ENCODE measurements at places on chromosomes 4 and X.

DNA sequence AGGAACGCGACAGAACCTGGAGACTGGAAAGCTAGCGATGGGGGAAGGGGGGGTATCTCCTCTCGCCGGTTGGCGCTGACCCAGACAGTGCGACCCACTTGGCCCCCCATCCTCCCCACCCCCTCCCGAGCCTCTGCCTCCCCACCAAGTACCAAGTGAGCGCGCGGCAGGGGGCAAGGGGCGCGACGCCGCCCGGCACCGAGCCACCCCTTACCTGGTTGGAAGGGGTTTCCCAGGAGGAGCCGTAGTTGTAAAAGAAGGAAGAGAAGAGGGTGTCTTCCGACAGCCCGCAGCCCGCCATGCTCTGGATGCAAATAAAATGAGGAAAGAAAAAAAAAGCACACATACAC is 112.2 kb downstream of the DHX15 start:
- DNase-seq, result no peak

DNA sequence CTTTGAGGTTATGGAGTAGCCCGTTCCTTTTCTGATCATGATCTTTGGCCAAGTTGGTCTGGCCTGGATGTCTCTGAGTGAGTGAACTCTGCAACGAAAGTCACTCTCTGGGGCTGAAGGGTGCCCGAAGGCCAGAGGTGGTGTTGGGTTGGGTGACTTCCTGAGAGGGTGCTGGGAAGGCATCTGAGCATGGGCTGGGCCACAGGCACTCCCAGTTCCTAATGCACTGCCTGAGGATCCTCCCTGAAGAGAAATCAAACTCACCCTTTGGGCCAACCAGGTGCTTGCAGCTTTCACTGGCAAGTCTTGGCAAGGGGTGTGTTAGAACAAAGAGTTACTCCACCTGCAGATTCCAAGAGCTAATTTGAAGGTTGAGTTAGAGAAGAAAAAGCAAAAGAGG is 66.4 kb upstream of the SCML1 start:
- DNase-seq, result no peak

- no peak for DNase-seq
Measured at GRCh38 chrX:28639451-28639850, 52.2 kb downstream of the IL1RAPL1 start.

DNA sequence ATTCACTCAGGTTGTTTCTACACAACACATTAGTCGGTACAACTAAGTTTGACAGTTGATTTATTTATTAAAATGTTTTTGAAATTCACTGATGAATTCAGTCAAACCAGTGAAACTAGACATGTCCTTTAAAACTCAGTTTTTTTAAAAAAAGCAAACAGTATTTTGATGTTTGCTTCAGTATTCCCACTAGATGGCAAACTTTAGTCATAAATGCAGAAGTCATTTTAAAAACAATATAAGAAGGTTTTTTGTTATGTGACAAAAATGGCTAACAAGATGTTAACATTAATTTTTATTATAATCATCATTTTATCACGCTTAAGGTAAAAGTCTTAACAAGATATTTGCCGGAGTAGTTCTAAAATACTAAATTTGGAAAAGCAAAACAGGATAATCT is 1337.8 kb upstream of the DIAPH2 start:
- no peak for DNase-seq

DNA sequence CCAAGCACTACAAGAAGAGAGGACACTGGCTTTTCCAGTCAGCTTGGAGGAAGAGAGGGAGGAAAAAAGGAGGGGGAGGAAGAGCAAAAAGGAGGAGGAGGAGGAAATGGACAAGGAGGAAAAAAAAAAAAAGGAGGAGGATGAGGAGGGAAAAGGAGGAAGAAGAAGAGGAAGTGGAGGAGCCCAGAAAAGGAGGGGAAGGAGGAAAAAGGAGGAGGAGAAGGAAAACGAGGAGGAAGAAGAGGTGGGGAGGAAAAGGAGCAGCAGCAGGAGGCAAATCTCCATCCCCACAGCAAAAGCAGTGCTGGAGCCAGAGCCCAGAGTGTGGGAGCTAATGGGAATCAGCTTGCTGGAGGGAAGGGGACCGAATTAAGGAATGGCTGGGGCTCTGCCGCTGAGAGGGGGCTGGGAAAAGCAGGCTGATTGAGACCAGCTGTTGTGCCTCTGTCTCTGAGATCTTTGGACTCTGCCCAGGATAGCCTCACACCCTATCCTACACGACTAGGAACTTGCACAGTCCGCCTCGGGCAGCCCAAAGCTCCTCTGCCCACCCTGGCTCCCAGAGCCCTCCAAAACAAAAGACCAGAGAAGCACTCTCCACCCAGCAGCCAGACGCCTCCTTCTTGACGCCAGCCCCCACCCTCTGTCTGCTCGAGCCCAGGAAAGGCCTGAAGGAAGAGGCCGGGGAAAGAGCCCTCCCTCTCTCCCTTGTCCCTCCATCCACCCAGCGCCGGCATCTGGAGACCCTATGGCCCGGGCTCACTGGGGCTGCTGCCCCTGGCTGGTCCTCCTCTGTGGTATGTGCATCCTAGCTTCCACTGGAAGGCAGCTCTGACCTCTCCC is at the start of gene XPNPEP2:
Gene XPNPEP2, plus strand, starts transcription at position 514 of the 843 bp plus-strand sequence. Its CDS starts 235 bp downstream, at position 749.
- DNase-seq, result no peak

DNA sequence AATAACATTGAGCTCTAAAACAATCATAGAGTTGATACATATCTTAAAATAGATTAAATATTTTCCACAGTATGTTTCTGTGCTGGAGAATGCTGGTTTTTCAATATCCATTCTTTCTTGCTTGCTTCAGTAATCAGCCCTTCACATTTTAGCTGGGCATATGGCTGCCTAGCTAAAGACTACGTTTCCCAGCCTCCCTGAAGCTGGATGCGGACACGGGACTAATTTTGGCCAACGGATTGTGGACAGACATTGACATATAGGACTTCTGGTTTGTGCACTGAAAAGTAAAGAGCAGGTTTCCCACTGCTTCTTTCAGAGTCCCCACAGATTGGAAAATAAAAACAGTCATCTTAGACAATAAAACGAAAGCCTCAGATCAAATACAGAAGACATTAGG is 97.3 kb downstream of the COL25A1 start:
- no peak for DNase-seq

- no peak for DNase-seq
Measured at GRCh38 chrX:68416592-68416991, 16.7 kb downstream of the OPHN1 start.

DNA sequence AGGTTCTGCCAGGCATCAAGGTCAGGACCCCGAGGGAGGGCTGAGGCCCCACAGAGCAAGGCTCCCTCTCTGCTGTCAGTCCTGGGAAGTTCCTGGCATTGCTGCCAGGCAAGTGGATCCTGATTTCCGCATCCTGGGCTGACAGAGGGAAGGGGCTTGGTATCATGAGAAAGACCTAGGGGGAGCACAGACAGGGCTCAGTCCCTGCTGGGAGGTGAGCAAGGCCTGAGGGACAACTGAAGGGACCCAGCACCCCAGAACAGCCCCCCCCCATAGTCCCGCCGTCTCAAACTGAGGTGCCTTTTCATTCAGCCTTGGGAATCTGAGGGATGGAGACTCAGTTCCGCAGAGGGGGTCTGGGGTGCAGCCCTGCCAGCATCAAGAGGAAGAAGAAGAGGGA is 971 bp downstream of the MAGEA11 start:
- no peak for DNase-seq

DNA sequence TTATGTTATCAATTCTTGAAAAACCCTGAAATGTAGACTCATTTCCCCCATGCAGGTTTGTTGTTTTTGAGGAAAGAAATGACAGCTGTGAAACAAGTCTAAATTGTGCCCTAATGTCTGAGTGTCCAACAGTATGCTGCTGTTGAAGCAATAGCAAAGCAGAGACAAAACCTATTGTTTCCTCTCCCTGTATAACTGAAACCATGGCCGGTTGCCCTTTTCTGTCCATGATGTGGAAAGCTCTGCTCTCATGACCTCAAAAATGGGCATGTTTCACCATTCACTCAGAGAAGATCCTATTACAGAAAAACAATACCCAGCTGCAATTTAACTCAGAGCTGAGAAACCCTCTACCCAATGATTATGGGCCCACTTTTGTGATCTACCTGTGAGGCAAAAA is 312.6 kb upstream of the FTHL17 start:
- no peak for DNase-seq

GRCh38 chrX:134886002-134886596 is 104.7 kb upstream of the SMIM10 start:
- DNase-seq, result no peak

DNA sequence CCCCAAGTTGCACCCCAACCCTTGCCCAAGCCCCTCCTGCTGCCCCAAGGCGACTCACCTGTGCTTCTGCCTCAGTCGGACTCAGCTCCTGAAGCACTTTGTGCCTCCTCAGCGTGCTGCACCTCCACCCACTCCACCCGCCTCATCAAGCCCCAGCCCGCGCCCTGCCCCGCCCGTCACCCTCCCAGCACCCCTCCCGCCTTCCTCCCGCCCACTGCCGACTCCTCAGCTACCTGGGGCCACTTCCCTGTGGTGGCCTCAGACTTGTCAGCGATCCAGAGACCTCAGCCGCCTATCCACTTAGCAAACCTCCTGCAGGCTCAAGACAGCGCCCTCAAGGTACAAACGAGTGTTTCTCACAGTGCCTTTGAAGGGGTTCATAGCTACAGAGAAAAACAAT is 19.6 kb upstream of the IQCM start:
- no peak for DNase-seq

- DNase-seq, result no peak
Measured at GRCh38 chrX:123695242-123695641, 37.6 kb downstream of the THOC2 start.

- no peak for DNase-seq
Measured at GRCh38 chr4:23500894-23501449, 388.9 kb downstream of the PPARGC1A start.

DNA sequence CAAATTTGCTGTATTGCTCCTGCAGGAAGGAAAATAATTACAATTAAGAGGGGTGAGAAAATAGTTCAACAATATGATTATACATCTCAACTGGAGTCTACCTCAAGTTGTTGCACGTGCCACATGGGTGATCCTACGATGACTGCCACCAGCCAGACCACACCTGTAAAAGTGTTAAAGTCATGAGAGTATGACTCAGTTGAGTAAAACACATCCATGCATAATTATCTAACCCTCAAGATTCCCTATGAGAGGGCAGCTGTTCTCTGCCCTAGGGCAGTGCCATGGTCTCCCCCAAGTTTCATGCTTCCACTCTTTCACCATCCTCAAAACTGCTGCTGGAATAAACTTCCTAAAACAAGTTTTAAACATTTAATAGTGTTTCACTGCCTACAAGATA is 44.1 kb downstream of the QRFPR start:
- no peak for DNase-seq

GRCh38 chr4:101277671-101278070 is 69.7 kb downstream of the PPP3CA start:
- no peak for DNase-seq

- DNase-seq, result no peak
Measured at GRCh38 chr4:140861359-140862176, 105.4 kb upstream of the TBC1D9 start.

- DNase-seq, result no peak
Measured at GRCh38 chrX:48487362-48487798, 11.4 kb downstream of the FTSJ1 start.

GRCh38 chrX:16910376-16910775 is 36.1 kb upstream of the REPS2 start:
- no peak for DNase-seq

GRCh38 chrX:150693725-150694574 is 754 bp downstream of the MTMR1 start:
- peak; percentile 81 for DNase-seq

DNA sequence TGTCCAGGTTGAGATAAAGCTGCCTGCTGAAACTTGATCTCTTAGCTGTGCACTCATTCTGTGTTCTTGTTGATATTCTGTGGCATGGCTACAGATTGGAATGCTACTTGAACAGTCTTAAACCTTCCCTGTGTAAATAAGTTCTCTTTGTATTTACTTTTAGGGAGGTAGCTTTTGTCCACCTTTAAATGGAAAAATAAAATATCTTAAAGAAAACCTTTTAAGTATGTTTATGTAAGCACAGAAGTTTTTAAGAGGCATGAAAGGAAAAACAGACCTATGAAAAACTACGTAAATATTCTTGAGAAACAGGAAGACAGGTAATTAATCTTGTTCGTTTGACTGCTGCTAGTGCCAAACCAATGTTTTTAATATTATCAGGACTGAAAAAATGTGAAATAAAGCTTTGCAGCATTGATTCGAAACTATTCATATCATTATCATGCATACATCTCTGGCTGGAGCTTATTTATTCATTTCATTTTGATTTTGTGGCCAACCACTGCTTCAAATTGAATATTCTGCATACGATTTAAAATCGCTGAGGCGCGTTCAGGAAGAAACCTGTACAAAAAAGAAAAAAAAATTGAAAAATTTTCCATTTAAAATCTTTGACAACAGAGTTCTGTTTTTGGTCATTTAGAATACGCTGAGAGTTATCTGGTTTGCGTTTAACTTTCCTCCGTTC is 17.8 kb downstream of the HSD17B13 start:
- no peak for DNase-seq

DNA sequence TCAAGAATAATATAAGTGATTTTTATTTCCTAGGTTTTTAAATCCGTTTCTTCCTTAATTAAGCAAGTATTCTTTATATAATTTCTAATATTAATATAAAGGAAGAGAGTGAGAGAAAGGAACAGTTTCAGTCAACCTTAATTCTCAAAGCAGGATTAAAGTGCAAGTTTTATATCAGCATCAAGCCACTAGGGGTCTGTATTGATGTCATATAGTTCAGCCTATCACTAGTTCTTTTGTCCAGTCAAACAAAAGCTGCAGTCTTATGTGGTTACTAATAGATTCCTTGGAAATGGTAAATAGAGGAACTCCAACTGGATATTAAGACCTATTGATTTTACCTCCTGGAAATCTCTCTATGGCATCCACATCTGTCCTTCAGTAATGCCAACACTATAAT is 82.0 kb downstream of the NAP1L3 start:
- DNase-seq, result no peak

DNA sequence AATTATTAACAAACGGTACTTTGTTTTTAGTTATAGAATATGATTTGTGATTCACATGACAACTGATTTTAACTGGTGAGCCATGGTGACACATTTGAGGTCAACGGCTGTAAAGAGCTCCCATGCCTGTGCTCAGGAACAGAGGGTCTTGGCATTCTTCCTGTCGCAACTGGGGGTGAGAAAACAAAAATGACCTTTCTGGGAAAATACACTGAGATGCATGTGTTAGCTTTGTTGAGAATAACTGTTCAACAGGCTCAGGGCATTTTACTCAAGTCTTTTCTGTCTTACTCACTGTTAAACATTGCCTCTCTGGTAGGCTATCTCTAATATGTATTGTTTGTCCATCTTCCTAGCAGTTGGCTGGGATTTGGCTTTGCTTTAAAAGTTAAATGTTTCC is 57.1 kb upstream of the HPGD start:
- DNase-seq, result no peak

DNA sequence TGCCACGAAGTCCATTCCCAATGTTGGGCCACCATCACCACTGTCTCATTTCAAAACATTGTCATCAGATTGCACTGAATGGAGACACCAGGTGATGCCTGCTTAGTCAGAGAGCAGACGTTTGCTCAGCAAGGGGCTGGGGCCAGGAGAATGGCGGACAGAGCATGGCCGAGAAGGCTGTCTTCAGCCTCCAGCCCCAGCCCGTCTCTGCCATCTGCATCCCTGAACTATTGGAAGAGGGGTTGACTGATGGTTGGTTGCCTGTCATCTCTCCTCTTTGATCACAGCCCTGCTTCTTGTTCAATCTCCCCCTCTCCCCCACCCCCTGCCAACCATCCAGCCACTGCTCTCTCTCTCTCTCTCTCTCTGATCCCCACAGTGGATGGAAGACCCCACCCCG is 140.9 kb downstream of the SHOX start:
- no peak for DNase-seq

- DNase-seq, result no peak
Measured at GRCh38 chr4:2451821-2452785, 16.8 kb upstream of the RNF4 start.

All from psoas muscle (tissue), 8 donors.